RWPE1 (cell line): ENCODE measurements at places on chromosomes 7 and 10.
A peak's percentile ranks its signal among the peaks of the same experiment; 100 is the strongest.

DNA sequence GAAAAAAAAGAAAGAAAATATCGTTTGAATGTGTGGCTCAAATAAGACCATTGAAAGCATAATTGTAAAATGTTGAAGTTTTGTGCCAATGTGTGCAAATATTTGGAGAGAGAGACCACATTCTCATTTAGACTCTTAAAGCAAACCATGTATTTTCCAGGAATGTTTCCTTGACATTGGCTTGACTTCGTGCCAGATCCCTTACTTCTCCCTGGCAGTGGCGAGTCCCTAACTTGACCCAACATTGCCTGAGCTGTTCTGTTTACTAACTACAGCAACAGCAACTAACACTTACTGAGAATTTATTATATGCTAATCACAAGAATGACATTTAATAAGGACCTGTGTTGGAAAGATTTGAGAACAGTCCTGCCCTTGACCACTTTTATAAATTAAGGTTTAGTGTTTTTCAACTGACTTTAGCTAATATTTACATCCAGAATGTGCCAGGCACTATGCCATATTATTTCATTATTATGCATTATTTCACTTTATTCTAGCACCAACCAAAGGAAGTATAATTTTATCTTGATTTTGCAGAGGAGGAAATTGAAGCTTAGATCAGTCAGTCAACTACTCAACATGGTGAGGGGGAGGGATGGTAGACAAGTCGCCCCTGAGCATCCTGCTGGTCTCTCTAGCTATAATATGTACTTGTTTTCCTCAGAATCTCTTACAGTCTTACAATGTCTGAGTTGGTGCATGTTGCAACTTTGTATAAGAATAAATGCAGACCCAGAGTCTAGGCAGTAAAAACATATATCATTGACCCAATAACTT is 29.7 kb downstream of the ZNF467 start:
- no peak for DNase-seq

DNA sequence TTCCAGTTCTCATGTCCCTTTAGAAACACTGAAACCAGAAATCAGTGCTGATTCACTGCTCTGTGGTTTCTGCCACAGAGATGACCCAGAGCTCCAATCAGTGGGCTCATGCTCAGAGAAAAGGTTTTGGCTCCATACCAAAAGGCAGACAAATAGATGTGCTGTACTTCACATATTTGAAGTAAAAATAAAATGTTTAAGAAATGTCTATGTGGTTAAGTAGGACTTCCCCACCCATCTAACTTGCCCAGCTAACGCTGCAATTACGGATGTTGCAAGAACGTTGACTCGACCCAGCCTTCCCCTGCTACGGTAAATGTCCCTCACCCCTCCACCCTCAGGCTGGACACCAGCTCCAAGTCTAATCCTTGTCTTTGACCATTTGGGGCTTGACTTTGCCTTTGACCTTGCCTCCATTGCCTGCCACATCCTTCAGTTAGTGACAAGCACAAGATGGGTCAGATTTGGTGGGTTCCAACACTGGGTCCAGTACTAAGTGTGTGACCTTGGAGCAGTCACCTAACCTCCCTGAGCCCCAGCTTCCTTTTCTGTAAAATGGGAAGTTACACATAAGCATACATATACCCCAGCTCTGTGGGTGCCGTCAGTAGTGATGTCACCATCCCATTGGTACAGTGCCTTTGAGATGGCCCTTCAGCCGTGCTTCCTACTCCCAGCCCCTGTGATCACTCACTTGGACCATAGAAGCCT is 95.8 kb downstream of the CHST15 start:
- DNase-seq = peak; percentile 88

DNA sequence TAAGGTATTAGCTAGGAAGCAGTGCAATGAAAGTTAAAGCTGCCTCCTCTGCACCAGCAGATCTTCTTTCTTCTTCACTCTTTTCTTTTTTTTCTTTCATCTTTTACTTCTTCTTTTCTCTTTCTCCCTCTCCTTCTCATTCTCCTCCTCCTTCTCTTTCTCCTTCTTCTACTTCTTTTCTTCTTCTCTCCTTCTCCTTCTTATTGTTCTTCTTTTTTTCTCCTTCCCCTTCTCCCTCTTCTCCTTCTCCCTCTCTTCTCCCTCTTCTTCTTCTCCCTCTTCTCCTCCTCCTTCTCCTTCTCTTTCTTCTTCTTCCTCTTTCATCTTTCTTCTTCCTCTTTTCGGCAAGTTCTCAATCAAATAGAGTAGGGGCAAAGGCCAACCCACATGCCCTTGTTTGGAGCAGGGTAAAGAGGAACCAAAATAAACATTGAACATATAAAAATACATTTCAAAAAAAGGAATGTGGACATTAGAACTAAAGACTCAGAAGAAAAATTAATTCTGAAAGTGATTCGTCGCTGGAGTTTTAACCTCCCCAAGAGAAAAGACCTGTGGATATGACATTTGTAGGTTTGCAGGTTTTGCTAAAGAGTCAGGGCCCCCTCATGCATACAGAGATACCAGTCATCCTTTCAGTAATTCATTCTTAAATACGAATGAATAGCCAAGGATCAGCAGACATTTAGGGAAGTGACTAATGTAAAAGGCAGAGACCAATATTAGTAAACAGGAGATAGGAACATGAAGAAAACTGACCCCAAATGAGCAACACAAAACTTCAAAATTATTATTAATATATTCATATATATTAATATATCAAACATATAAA is 93.0 kb upstream of the RSU1 start:
- DNase-seq = no peak

GRCh38 chr7:3188946-3189345 is 112.1 kb upstream of the SDK1 start:
- no peak for DNase-seq

DNA sequence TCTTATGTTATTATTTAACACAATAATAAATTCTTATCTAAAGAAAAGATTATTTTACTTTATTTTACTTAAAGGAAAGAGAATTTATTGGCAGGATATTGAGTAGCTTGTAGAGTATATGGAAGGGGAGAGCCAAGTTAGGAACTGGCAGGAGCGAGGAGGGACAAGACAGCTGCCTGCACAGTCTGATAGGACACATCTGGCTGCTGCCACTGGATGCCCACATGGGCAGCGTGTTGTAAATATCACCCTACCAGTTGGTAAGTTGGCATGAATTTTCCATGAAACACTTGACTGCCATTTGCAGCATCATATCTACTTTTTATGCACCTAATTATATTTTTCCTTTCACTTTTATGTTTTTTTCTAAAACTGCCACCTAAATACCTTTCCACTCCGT is 19.6 kb downstream of the SRI start:
- no peak for DNase-seq

GRCh38 chr10:63133821-63134557 is 861 bp downstream of the NRBF2 start:
- DNase-seq = no peak

- DNase-seq = peak; percentile 64
Measured at GRCh38 chr7:7565746-7566650, 686 bp upstream of the MIOS start.

GRCh38 chr10:95415621-95416031 is 124.8 kb upstream of the PDLIM1 start:
- no peak for DNase-seq

- DNase-seq = no peak
Measured at GRCh38 chr7:133674079-133674763, 421.3 kb downstream of the EXOC4 start.

DNA sequence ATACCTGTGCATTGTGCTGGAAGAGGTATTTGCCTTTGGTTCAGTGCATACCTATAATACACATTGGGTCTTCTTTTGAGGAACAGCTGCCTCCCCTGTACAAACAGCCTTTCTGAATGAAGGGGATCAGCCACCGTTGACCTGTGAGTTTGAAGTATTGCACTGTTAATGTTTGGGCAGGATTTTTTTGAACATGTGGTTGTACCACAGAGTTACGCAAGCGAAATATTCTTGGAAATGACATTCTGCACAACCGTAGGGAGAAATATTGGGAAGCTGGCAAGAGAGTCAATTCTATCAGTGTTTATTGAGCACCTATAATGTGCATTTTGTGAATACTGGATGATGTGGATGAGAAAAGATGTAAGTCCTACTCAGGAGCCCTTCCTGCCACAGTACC is 270.6 kb downstream of the AUTS2 start:
- DNase-seq = no peak

- no peak for DNase-seq
Measured at GRCh38 chr10:123761666-123762230, 95.6 kb downstream of the GPR26 start.

DNA sequence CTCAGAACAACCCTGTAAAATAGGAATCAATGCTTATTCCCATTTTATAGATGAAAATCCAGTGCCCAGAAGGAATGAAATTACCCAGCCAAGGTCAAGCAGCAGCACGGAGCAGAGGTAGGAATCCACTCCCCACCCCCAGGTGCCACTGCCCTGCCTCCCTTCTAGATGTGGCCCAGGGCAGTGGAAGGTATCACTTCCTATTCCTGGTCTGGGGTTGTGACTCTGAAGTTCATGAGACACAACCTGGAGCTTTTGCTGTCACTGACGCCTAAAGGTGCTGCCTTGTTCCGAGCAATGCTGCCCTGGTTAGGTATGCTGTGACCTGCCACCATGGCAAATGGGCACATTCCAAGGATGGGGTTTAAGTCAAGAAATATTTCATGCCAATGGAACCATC is 53.6 kb downstream of the PIK3AP1 start:
- DNase-seq = no peak

DNA sequence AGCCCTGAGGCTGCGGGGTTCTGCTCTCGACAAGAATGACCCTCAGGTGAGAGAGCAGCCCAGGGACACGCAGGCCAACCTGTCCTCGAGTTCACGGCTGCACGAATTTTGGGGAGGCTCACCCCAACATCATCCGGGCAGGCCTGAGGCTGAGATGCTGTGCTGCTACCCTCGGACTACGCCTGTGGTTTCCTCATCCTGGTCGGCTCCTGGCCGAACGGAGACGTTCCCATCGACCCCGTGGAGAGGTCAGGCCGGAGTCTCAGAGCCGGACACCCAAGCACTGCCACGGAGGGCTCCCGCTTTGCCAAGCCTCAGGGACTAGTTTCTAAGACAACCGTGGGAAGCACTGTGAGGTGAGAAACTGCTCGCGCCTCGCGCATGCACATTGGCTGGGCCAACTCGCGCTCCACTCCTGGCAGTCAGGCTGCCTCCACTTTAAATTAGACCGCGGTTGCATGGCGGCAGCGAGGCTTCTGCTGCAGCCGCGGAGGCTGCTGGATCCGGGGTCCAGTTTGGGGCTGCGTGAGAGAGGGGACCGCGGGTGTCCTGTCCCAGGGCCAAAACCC is 203.4 kb downstream of the ZNF716 start:
- DNase-seq = no peak

DNA sequence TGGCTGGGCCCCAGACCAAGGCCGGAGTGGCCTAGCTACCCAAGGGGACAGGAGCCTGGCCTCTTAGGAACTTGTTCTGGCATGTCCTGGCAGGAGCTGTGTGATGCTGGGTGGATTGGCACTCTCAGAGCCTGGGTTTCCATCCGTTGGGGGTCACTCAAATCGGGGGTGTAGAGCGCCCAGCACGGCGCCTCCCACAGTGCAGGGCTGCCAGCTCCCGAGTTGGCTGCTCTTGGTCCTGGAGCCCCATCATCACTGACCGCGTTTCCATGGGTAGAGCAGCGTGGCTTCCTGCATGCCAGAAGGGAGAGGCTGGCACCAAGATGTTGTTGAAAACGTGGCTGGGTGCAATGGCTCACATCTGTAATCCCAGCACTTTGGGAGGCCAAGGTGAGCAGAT is 70.3 kb downstream of the UNCX start:
- DNase-seq = no peak
